Activated CD8-positive, alpha-beta memory T cell treated with anti-CD3 and anti-CD28 coated beads for 4 hours (primary cell): ENCODE measurements at places on chromosomes 2 and 18.

DNA sequence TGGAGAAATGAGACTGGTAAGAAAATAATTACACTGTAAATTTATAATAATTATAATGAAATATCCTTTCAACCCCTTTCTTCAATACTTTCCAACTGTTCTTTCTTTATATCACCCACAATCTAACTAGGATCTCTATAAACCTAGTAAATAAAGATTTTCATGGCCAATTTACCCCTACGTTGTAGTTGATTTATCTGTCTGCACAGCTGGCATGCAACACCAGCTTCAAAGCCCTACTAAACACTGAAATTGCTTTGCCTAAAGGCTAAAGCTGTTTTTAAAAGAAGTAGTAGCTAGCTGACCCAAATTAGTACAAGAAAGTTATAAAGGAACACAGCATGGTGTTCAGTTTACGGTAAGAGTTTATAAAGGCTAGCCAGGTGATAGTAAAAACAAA lies 140.1 kb downstream of the NOL4 start:
- DNase-seq: no peak

DNA sequence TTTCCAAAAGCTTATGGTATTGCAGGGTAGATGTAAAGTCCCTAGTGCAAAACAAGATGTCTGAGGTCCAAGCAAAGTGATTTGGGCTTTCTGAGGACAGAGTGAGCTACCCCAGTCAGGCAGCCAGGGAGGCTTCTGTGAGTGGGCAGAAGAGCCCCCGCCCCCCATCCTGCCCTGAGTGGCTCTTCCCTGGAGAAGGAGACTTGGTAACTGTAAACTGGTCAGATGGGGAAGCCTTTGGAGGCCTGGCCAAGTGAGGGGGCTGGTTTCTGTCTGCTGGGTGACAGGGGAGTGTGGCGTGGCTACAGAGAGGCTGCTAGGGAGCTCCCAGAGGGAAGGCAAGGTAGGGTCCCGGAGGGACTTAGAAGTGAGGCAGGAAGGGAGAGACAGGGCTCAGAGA lies 181.3 kb upstream of the HAAO start:
- no peak for DNase-seq

DNA sequence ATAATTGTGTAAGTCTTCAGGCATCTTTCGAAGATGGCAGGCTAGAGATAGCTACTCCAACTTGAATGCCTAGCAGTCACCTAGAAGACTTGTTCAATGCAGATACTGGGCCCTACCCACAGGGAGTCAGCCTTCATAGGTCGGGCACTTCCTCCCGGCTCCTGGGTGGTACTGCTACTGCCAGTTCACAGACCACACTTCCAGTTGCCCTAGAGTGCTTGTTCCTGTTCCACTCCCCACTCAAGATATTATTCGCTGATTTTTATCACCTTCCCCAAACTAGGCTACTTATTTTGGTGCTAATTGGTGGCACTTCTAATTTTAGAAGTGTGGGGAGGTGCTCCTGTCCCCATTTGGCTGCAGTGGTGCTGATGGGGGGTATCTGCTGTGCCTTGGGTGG lies 34.2 kb downstream of the INPP4A start:
- DNase-seq: no peak

GRCh38 chr18:74880706-74881278 lies 283.1 kb downstream of the ZNF407 start:
- no peak for DNase-seq

- DNase-seq: no peak
Observed at GRCh38 chr2:239916205-239917124, 108.7 kb downstream of the NDUFA10 start.

GRCh38 chr2:36572719-36573059 lies 25.3 kb downstream of the FEZ2 start:
- no peak for DNase-seq

- DNase-seq: no peak
Observed at GRCh38 chr2:39510140-39510539, 73.1 kb upstream of the MAP4K3 start.

DNA sequence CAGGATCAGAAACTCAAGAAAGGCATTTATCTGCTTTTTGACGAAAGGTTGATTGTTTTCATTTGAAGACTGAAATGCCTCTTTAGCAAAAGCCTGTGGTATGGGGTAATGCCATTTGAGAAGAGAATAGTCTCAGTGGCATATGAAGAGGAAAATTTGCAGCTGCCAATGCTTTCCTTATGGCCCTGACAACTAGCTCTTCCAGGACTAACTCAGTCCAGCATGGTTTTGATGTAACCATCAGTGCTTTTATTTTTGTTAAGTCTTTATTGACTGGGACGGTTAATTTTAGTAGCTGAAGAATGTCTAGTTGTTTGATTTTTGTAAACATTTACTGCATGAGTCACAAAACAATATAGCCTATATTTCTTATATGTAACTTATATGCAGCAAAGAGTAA lies 158.4 kb downstream of the LNPK start:
- no peak for DNase-seq

- no peak for DNase-seq
Observed at GRCh38 chr2:1595274-1595673, 149.0 kb downstream of the PXDN start.

DNA sequence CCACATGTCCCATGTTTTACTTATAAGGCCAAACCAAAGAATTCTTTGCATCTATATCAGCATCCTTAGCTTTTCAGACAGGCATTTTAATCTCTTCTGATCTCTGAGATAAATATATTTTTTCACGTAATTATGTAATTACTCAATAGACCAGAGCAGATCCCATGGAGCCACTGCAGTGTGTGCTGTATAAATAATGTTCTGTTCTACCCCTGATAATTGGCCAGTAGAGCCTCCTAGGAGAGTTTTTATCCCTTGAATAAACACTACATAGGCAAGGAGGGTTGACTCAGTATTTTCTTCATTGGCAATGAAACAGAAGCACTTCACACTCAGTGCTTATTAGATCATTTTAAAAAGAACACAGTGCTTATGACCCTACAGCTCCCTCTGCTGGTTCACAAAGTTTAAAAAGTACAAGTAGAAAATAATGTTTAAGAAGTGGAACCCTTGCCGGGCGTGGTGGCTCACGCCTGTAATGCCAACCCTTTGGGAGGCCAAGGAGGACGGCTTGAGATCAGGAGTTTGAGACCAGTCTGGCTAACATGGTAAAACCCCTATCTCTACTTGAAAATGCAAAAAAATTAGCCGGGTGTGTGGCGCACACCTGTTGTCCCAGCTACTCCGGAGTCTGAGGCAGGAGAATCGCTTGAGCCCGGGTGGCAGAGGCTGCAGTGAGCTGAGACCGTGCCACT lies 91.9 kb downstream of the PPP1R1C start:
- no peak for DNase-seq

DNA sequence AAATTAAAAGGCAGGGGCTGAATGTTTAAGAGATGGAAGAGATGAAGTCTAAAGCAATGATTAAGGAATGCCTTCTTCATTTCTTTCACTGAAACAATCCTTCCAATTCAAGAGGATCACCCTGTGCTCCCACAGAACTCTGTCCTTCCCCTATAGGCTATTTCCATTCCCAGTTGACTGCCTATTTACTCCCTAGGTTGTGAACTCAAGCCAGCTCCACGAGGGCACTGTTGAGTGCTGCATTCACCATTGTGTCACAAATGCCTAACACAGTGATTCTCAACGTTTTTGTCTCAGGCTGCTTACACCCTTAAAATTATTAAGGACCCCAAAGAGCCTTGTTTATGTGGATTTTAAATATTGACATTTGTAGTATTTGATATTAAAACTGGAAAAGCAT lies 112.4 kb downstream of the AOX1 start:
- no peak for DNase-seq

DNA sequence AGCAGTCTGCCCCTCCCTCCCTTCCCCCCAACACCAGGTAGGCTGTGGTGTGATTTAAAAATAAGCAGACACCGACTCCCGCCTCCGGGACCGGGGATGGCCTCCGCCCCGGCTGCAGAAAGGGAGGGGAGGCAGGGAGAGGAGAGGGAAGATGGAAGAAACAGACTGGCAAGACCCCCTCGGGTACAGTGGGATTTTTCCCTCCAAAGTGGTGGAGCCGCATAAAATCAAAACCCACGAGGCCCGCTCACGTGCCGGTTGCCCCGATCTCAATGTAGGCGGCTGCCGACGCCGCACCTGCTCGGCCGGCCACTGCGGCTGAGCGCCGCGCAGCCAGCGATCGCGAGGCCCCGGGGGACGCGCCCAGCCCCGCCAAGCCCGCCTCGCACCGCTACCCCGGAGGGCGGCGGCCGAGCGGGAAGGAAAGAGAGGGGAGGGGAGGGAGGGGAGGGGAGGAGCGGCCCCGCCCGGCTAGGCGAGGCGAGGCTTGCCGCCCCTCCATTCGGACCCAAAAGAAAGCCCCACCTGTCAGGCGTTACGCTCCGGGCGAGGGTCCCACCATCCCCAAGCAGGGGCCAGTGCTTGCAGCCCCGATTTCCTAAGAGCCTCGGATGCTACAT lies 811 bp downstream of the ADD2 start:
- no peak for DNase-seq

DNA sequence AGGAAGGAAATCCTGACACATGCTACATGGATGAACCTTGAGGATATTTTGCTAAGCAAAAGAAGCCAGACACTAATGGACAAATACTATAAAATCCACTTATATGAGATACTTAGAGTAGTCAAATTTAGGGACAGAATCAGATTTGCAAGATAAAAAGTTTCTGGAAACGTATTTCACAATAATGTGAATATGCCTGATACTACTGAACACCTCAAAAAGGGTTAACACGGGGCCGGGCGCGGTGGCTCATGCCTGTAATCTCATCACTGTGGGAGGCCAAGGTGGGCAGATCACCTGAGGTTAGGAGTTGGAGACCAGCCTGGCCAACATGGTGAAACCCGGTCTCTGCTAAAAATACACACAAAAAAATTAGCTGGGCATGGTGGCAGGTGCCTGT lies 1.7 kb upstream of the RMC1 start:
- DNase-seq: no peak

GRCh38 chr18:31664101-31664500 lies 20.3 kb downstream of the B4GALT6 start:
- DNase-seq: no peak

- DNase-seq: no peak
Observed at GRCh38 chr2:134169788-134170187, 84.1 kb upstream of the MGAT5 start.

DNA sequence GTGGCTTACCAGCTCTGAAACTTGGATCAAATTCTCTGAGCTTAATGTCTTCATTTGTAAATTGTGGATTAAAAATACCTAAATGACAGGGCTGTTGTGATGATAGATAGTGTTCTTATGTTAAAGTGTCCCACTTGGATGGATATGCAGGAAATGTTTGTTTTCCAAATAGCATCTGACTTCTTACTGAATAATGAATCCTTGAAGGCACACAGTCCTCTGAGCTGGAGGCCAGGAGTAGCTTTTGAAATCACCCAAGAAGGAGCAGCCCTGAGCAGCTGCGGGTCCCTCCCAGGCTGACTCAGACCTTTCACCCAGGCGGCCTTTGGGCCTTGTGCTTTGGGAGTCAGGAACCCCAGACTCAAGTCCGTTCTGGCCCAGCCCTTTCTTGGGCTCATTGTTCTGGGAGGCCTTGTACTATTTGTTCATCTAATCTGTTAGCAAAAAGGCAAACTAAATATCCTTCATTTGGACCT lies 173.0 kb upstream of the GATA6 start:
- DNase-seq: no peak

DNA sequence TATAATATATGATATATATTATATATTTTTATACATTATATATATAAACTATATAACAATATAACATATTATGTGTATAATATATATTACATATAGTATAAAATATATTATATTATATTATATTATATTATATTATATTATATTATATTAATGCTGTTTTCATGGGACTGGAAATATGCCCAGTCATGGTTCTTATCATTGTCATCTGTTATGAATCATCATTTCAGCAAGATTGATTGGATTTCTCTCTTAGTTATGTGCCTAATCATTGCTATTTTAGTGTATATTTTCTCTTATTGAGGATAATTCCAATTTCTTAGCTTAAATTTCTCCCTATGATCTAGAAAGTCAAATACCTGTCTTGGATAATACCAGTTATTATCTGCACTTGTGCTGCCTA lies 617.8 kb downstream of the TRIB2 start:
- DNase-seq: no peak

DNA sequence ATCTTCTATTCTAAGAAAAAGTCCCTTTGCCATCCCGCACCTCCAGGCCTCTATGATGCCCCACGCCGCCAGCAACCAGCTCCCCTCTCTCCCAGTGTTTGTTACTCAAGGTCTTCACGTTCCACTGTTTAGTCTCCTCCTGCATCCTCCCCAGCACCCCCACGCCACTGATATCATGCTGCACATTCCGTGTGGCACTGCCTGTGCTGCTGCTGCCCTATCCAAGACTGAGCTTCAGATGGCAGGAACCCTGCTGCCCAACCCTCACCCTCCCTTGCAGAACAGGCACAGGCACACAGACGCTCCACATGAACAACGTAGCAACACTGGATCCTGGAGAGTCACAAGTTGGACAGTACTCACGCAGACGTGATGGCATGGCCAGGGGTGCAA lies 35.3 kb downstream of the MYO5B start:
- no peak for DNase-seq

GRCh38 chr2:76298041-76298440 lies 587.3 kb upstream of the GCFC2 start:
- no peak for DNase-seq

- no peak for DNase-seq
Observed at GRCh38 chr18:10020171-10020570, 106.4 kb downstream of the VAPA start.

DNA sequence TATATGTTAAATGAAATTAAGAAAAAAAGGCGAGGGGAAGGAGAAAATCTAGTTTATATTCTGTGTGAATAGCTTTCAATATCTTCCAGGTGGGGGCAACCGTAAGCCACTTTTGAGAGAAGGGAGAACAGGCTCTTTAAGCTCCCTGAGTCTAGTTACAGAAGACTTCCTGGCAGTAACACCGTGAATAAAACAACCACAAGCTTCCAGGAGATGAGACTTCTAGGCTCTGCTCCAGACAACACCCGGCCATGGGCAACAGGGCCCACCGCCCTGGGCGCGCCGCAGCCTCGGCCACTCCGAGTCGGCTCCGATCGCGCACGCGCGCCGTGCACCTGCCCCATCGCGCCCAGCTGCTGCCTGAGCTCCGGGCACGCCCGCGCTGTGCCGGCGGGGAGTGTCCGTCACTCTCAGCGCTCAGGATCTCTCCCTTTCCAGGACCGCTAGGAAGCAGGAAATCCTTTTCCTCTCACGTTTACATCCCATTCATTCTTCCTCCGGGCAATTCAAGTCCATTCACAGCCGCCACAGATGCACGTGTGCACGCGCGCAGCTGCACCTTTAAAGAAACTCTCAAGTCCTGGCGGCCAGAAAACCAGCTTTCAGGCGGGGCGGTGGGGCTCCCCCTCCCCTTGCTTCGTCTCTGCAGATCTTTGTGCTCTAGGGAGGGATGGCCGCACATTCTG lies 19.4 kb upstream of the PAX3 start:
- no peak for DNase-seq

GRCh38 chr2:216877085-216877484 lies 17.2 kb upstream of the TNP1 start:
- DNase-seq: no peak

GRCh38 chr18:58243401-58243800 lies 199.4 kb downstream of the NEDD4L start:
- DNase-seq: no peak
